ENCODE measurements at places on chromosomes 13 and 19.
A peak's percentile ranks its signal among the peaks of the same experiment; 100 is the strongest.

DNA sequence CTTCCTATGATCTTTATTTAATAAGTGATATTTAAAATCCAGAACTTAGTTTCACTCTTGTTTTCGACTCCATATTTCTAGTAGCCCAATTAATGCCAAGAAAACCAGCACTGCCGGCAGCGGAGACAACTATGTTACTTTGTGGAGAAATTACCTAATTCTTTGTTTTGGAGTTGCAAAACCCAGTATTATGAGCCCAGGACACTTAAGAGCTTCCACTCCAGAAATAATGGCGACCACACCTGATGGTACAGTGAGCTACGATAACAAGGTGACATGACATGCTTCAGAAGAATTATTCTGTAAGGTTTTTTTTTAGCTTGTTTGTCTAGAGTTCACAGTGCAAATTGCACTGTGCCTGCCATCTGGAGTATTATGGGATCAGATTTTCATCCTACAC, 136.4 kb downstream of the ZAR1L start:
- no peak for DNase-seq

GRCh38 chr19:41689993-41690800, 2.1 kb upstream of the CEACAM7 start:
- no peak for DNase-seq

- DNase-seq = peak; percentile 50
These were observed 31.9 kb downstream of the PAK4 start for GRCh38 chr19:39157275-39157996.

GRCh38 chr19:48806818-48807589, 3.8 kb downstream of the BCAT2 start:
- DNase-seq = peak; percentile 70

DNA sequence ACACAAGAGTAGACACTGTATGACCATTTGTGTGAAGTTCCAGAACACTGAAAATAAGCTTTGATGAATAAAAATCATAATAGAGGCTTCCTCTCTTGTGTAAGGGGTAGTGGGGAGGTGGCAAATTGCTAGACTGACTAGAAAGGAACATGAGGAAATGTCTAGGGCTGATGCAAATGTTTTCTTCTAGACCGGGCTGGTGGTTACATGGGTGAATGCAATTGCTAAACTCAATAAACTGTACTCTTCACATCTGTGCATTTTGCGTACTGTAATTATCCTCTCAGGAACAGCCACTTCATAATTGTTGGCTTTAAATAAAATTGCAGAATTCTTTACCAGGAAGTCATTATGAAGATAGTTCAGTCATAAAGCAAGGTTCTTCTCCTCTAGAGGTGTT, 5.2 kb upstream of the KBTBD7 start:
- no peak for DNase-seq

GRCh38 chr19:45777395-45777961, 4.8 kb downstream of the DMPK start:
- DNase-seq = no peak

GRCh38 chr13:114230117-114230516, 4.6 kb upstream of the CDC16 start:
- peak; percentile 38 for DNase-seq

DNA sequence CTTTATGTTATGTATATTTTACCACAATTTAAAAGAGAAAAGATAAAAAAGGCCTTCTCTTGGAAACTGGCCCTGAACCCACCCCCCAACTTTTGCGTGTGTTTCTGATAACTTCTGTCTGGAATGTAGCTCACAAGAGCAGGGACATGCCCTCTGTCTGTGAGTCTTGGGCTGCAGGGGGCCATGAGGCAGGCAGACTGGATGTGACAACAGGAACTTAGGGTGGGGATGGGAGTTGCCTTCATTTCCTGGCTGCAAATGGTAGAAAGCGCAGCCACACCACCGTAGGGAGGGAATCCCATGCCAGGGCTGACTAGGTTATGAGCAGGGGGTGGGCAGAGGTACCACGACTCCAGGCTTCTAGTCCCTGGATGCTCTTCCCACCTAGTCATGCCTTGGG, 21.9 kb downstream of the CILP2 start:
- DNase-seq = no peak

GRCh38 chr19:29967623-29968022, 25.6 kb downstream of the URI1 start:
- peak; percentile 74 for DNase-seq

GRCh38 chr19:48879025-48879637, 6.9 kb downstream of the PPP1R15A start:
- no peak for DNase-seq

GRCh38 chr19:10364644-10365043, 15.7 kb downstream of the TYK2 start:
- DNase-seq = no peak

- no peak for DNase-seq
These were observed at the start of gene CRX for GRCh38 chr19:47821460-47822020. CRX (plus strand) TSS chr19:47821937; CDS start chr19:47834444, 12,507 bp downstream.

All from choroid plexus epithelial cell (primary cell).